NCI-H2107 (cell line): ENCODE measurements at places on chromosomes 2 and 18.

DNA sequence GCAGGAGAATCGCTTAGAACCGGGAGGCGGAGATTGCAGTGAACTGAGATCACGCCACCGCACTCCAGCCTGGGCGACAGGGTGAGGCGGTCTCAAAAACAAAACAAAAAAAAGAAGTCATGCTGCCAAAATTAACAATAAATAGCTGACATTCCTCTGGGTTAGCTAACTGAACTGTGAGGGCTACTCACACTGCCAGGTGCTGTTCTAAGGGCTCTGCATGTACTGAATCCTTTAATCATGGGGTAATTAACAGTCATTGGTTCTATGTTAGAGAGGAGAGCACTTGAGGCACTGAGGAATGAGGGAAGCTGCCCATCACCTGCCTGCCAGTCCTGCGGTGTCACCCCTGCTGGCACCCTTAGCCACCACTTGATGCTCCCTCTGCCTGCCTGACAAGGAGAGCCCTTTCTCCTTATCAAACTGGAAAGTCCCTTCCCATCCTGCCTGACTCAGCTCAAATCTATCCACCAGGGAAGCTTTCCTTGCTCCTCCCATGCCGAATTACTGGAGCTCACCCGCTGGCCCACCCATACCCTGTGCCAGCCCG is 73.0 kb upstream of the RIOK3 start:
- no peak for DNase-seq

DNA sequence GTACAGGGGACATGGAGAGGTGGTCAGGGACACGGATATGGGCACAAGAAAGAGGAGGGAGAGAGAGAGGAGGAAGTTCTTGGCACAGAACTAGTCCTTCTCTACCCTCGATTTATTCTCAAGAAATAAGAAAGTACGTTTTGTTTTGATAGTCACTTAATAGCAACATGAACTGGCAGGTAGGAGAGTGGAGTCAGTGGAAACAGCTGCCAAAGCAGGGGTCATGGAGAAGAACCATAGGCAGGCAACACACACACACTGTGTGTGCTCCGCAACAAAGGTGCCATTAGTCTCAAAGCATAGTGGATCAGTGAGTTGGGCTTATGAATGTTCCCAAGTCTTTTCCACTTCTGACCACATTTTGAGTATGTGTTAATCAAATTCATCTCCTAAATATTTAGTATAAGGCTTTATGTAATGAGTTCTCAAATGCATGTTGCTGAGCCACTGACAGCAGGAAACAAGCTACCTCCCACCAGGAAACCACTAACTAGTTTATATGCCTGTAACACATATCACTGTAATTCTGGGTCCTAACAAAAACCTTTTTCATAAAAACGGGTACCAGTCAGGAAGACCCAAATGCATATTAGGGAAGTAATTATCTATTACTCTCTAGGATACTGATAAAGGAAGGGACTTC is 41.1 kb downstream of the IWS1 start:
- no peak for DNase-seq

DNA sequence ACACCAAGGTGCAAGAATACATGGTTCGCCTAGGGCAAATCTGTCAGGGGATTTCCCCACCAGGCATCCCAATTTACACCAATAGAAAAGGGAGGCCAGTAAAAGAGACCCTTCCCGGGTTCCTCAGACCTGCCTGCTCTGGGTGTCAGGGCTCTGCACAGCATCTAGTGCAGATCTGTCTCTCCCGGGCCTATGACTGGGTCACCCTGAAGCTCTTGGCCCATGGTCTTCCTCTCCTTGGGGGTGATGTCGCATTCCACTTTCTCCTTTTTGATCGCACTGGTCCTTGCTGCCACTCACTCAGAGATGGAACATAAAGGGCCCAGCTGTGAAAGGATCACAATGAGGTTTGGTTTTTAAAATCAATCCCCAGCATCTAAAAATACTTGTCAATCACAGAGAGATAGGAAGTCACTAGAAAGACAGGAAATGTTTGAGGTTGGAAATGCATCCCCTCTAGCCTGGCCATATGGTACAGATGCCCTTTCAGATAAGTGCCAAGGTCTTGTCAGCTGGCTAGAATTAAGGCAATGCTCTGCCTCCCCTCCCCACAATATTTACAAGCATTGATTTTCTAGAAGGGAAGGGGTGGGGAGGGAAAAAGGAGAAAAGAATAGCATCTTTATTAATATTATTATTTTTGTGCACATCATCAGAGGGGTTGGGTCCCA is 34.9 kb upstream of the AFTPH start:
- DNase-seq = no peak

DNA sequence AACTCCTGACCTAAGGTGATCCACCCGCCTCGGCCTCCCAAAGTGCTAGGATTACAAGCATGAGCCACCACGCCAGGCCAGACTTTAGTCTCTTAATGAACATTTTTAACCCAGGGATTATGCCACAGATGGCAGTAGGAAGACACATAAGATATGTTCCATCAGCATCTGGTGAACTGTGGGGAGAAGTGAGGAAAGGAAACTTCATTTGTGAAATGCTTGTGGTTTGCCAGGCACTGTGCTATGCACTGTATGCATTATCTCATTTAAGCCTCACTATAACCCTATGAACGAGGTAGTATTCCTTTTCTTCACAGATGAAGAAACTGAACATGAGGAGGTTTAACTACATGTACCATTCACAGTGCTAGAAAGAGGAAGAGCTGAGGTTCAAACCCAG is 29.3 kb downstream of the PTRHD1 start:
- DNase-seq = no peak

DNA sequence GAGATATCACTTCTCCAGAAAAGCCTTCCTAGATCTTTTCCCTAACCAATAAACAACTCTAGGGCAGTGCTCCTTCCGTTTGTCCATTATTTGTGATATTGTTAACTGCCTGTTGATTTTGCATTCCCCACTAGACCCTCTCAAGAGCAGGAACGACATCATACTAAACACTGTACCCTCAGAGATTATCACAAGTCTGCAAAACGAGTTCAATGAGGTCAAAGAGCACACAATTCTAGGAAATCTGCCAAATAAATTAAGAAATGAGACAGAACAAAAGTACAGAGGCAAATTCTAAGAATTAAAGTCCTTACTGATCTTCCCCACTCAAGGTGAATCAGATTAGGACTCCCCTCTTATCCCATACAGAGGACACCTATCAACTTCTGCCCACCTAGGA is 7.6 kb downstream of the RTTN start:
- DNase-seq = no peak

- no peak for DNase-seq
Measured at GRCh38 chr2:171956135-171956825, 34.0 kb downstream of the HAT1 start.

DNA sequence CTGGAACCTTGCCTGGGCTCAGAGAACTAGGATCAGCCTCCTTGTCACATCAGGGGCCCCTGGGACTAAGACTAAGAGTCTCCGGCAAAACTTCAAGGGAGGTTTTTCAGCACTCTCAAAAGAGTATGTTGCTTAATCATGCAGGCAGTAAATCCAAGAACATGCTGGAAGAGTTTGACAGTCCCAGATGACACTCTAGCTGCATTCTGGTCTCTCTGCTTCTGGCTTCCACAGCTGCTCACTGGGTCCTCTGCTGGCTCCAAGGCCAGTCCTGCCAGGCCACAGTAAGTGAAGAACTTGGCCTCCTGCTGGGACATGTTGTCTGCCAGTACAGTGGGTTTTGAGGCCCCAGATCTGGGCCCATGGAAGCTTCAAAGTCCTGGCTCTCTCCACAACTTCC is 45.2 kb upstream of the IL1RL1 start:
- no peak for DNase-seq

DNA sequence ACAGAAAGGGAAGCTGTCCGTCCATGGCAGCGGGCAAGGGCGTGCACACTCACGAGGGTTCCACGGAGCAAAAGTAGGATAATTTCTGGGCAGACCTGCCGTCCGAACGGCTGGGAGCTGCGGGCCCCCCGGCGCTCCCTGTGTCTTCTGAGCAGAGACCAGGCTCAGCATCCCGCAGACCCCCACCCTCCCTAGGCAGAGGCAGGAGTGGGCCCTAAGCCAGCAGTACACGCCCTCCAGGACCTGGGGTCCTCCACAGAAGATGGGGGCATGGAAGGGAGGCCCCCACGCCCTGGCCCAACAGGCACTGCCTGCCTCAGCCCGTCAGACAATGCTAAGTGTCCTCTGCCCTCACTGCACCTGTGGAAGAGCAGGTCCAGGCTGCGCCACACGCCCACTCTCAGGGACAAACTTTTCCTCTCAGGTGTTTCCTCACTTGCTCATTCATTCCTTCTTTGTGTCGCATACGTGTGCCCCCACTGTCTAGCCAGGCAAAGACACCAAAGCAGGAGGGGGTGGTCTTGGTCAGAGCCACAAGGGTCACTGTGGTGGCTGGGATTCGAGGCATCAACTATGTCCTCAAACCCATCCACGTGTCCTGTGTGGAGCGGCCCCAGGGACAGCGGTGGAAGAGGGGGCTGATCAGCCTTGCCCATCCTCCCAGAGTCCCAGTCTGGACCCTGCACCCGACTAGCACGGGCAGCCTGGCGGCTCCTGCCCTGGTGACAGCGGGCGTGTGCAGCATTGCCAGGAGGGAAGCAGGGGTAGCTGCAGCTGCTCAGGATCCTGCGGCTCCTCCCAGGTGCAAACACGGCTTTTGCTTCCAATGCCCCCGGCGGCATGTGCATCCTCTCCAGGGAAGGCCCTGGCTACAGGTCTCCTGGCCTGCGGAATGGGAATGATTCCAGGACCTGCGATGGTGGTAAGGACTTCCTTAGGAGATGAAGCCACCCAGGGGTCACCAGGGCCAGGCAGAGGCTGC is 2.4 kb upstream of the GPC1 start:
- DNase-seq = no peak

- no peak for DNase-seq
Measured at GRCh38 chr18:22185771-22186386, 16.5 kb downstream of the GATA6 start.

DNA sequence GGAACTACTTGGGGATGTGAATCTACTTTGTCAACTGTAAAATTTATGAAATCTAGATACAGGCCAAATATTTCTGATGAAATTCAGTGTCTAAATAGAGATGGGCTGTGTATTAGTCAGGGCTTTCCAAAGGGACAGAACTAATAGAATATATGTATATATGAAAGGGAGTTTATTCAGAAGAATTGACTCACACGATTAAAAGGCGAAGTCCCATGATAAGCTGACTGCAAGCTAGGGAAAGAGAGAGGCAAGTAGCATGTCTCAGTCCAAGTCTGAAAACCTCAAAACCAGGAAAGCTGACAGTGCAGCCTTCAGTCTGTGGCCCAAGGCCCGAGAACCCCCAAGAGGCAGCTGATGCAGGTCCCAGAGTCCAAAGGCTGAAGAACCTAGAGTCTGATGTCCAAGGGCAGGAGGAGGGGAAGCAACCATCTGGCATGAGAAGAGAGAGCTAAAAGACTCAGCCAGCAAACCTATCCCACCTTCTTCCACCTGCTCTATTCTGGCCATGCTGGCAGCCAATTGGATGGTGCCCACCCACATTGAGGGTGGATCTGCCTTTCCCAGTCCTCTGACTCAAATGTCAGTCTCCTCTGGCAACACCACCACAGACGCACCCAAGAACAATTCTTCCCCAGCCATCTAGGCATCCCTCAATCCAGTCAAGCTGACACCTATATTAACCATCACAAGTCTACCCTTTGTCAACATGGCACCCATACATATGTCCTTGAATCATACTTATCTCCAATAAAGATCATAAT is 29.3 kb upstream of the MEX3C start:
- no peak for DNase-seq

- no peak for DNase-seq
Measured at GRCh38 chr18:61901323-61901986, 8.6 kb upstream of the RNF152 start.

DNA sequence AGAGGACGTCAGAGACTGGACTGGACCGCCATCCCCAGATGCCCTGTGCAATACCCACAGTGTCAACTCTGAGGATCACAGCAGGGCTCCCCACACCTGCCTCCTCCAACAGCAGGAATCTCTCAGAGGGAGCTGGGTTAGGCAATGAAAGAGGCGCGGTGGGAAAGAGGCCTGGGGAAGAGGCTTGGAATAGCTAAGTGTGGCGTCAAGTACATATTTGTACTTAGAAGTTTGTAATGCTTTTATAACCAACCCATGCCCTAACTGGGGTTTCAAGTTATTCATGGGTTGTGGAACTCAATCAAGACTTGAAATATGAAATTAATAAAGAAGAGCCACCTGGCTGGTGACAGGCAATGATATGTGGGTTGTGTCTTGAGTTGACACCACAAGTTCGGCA is 28.7 kb downstream of the CYP26B1 start:
- no peak for DNase-seq

DNA sequence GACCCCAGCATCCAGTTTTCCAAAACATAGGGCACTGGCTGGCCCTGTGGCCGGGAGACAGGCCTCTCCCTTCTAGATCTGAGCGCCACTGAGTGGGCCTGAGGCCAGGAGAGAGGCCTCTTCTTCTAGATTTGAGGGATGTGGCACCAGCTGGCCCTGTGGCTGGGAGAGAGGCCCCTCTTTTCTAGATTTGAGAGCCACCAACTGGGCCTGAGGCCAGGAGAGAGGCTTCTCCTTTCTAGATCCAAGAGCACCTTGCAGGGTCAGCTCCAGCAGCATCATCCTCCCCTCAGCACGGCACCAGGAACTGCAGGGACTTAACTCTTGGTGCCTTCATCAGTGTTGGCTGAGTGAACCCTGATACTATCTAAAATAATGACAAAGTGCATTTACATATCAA is 114.3 kb upstream of the ALKAL2 start:
- DNase-seq = no peak

DNA sequence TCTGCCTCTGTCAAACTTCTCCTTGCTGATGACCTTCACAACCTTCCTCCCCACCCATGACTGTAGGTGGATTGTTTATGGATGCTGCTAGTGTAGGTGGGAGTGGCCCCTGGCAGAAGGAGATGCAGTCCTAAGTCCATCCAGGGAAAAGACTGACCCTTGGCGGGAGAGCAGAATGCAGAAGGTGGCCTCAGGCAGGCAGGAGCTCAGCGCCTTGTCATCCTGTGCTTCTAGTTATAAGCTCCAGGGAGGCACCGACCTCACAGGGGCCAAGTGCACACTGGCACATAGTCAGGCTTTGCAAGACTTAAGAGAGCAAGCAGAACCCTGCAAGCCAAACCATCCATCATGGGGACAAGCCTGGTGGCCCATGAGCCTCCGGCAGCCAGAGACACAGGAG is 74.4 kb downstream of the CAPN13 start:
- DNase-seq = no peak

- DNase-seq = no peak
Measured at GRCh38 chr2:128347171-128347558, 28.5 kb upstream of the HS6ST1 start.

DNA sequence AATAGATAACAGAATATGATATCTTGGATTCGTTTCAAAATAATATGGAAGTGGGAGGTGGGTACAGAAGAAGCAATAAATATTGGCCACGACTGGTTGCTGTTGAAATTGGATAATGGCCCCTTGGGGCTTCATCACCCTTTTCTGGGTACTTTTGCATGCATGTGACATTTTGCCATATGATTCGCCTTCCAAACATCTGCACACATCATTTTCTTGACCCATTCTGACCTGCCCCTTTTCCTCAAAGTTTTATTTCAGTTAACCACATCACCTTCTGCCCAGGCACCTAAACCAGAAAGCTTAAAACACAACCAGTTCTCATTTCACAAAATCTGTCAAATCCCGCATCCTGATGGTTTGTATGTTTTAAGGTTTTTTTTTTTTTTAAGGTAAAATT is 116.7 kb upstream of the AGAP1 start:
- DNase-seq = no peak
